ENCODE measurements at places on chromosomes 2 and 18. TPM values are rescaled to one million over a fixed set of nuclear protein-coding genes. Genes with fewer than 3 reads are reported as not detected.

GRCh38 chr18:11937874-11938478, 29.9 kb upstream of the MPPE1 start:
- DNase-seq = no peak

- DNase-seq = no peak
Measured at GRCh38 chr18:666628-667027, 9.2 kb downstream of the TYMS start.

DNA sequence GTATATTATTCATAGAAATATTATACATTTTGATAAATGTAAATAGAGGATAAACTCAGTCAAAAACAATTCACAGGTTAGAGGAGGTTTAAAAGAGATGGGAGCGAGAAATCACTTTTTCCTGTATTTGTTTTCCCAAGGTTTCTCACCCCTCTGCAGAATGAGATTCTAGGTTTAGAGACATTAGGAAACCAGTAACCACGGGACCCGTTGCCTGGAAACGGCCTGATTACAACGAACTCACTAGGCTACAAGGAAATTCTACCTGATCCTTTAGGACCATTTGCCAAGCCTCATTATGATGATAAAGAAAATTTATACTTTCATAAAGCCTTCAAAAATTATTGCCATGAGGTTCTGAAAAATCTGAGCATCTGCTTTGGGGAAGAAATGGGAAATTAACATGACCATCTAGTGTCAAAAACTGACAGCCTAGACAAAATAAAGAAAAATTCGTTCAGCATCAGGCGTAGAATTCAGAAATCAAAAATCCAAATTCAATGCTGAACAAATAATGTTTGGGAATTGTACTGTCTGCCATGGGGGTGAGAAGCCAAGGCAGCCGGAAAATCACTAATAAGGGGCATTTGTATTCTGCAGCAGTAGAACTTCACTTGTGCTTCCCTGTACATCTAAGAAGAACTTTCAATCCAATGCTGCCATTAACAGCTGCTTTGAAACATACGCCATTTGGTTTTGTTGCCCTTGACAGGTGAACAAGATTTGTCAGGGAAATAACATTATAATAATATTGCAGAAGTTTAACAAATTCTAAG, 262.3 kb downstream of the NRXN1 start:
- DNase-seq = no peak

DNA sequence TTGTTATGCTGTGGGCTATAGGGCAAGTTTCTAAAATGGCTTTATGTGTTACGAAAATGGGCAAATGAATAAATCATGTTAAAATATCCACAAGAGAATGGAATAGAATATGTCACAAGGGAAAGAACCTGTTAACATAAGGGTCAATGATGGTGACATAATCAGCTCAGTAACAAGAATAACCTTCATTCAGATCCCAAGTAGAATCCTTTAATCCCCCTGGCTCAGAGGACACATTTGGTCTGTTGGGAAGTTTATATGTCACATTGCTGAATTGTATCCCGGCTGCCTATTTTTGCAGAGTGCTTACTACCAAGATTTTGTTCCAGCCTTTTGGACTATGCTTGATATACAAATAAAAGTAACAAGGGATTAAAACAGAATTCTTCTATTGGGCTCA, 13.1 kb upstream of the LGALSL start:
- no peak for DNase-seq

GRCh38 chr2:134290358-134290757, 36.5 kb downstream of the MGAT5 start:
- no peak for DNase-seq

Gene GCG
- not detected for total RNA-seq

DNA sequence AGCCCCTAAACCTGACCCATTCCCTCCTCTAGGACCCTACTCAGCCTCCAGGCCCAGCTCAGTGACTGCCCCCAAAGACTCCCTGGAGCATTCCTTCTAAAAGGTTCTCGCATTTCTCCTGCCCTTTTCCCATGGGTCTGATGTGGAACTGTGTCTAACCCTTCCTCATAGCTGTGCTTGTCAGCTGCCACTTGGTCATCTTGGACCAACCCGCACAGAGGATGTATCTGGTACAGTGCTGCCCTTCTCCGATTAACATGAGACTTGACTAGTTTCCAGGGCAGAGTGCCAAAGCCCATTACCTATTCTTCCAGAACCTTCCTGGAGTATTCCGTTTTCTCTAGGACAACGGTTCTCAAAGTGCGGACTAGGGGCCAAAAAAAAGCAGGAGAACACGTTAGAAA, 518 bp upstream of the NFU1 start:
- peak; percentile 53 for DNase-seq

Gene TMEM163
- 0.12 TPM for total RNA-seq

Gene AAK1
- 110 TPM for total RNA-seq

DNA sequence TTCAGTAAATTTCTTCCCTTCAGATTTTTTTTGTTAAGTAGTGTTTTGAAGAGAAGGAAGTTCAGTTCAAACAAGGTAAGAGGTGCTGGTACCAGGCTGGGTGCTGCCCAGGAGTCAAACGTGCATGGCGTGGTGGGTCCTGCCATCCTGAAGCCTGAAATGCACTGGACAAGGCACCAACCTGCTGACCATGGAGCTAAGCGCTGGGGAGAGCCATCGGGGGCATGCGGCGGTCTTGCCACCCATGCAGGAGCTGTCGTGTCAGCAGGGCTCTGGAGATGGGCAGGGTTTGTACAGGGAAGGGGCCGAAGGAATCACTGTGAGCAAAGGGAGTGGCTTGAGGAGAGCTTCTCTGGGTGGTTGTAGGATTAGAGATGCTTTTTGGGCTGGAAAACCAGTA, 126.6 kb downstream of the GBX2 start:
- no peak for DNase-seq

Gene TLX2
- not detected for total RNA-seq

- DNase-seq = no peak
Measured at GRCh38 chr18:35974181-35974580, 1.7 kb downstream of the RMP24 start.

GRCh38 chr2:104572834-104573233, 281.1 kb upstream of the POU3F3 start:
- peak; percentile 3 for DNase-seq

DNA sequence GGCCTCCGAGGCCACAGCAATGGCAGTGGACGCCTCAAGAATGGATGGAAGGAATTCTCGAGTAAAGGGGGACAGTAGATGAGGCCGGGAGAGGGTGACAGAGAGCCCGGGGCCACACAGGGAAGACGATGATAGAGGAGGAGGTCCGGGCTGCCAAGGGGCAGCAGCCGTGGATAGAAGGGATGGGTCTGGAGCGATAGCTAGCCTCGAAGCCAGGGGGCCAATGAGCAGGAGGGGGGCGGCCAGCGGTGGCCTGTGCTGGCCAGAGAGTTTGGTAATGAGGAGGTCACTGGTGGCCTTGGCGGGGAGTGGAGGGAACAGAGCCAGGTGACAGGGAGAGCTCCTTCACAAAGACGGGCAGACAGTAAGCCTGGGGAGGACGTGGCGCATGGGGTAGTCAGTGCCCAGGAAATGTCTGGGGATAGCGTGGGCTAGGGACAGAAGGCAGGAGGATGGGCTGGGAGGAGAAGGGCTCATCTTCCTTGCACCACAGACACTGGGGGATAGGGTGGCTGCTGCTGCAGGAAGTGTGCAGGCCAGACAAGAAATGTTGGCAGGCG, 87.8 kb upstream of the ASB18 start:
- no peak for DNase-seq

Gene DSG1
- total RNA-seq = 0.05 TPM

Gene ARHGEF4
- 4.8 TPM for total RNA-seq

Gene CFLAR
- total RNA-seq = 34.9 TPM

DNA sequence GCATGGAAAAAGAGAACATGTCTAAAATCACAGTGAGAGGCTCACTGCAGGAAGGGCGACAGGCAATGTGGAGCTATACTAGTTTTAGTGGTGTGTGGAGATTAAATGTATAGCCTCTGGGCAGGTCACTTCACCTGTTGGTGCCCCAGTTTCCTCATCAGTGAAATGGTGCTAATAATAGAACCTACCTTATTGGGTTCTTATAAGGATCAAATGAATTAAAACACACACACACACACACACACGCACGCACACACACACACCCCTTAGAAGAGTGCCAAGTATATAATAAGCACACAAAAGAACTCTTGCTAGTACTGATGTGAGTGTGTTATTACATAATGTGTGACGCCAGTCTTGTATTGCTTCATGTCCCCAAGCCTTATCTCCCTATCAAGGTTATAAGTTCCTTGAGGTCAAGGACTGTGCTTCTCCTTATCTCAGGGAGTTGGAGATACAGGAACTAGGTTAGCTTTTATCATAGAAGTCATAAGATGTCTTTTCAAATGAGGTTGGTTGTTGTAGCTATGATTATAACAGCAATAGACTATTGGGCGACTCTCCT, 98.0 kb upstream of the CXCR4 start:
- DNase-seq = no peak

DNA sequence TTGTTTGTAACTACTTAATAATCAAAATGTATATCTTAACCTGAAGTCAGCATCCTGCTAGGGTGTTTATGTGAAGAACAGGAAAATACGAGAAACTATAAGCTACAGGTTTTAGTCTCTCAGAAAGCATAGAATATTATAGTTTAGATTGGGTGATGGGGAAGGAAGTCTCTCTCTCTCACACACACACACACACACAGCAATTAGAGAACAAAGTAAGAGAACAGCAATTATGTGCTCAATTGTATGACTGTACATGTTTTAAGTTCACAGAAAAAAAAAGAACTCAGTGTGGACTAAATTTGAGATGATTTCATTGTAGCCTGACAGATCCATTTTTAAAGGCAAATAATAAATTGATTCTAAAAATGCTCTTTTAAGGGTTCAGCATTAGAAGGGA, 94.3 kb upstream of the ZNF516 start:
- no peak for DNase-seq

DNA sequence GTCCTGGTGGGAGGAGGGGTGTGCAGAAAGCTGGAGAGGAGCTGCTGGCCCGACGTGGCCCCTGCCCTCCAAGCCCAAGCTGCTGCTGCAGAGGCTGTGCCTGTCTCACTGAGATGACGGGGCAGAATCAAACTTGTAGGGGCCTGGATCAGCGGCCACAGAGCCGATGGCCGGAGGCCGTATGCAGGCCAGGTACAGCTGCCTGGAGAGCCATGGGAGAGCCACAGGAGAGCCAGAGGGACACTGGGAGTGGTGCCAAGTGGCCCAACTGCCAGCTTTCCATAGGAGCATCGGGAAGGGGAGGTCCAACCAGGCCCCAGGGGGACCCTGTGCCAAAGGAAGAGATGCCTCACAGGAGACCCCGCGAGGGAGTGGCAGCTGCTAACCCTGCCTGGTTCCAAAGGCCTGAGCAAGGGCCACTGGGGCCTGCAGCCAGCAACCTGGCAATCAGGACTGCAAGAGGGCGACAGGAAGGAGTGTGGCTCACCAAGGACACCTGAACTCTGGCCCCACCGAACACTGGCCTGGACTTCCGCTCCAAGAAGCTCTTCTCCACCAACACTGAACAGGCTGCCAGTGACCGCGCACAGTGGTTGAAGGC, 70.7 kb downstream of the HDAC4 start:
- DNase-seq = no peak
